Type B pancreatic cell (in vitro differentiated cells): ENCODE measurements at places on chromosomes 7 and 10.

GRCh38 chr7:19491821-19492452 is 216.9 kb downstream of the POLR1F start:
- no peaks in the 10 kb centered on the region for H3K4me1 ChIP-seq
- no peaks in the 10 kb centered on the region for H3K27me3 ChIP-seq
- no peak overlapping the region for H3K27ac ChIP-seq
- no peak for DNase-seq

- peaks cover 37% of the 10 kb centered on the region for H3K4me1 ChIP-seq
- H3K4me3 ChIP-seq, result no peak overlapping the region
These were observed 174.4 kb downstream of the ARID5B start for GRCh38 chr10:62075912-62076311.

- no peak for DNase-seq
- H3K36me3 ChIP-seq, result peaks cover 13% of the 10 kb centered on the region
- H3K27me3 ChIP-seq, result no peaks in the 10 kb centered on the region
These were observed 85.6 kb downstream of the RNF216 start for GRCh38 chr7:5695727-5696345.

GRCh38 chr7:76354981-76355730 is 3.6 kb downstream of the YWHAG start:
- peak overlapping the region; percentile 42 for H3K27ac ChIP-seq
- H3K36me3 ChIP-seq, result peaks cover 47% of the 10 kb centered on the region
- peak overlapping the region; percentile 72 for H3K4me3 ChIP-seq
- H3K27me3 ChIP-seq, result no peaks in the 10 kb centered on the region
- H3K4me1 ChIP-seq, result peaks cover 34% of the 10 kb centered on the region
- DNase-seq, result no peak

DNA sequence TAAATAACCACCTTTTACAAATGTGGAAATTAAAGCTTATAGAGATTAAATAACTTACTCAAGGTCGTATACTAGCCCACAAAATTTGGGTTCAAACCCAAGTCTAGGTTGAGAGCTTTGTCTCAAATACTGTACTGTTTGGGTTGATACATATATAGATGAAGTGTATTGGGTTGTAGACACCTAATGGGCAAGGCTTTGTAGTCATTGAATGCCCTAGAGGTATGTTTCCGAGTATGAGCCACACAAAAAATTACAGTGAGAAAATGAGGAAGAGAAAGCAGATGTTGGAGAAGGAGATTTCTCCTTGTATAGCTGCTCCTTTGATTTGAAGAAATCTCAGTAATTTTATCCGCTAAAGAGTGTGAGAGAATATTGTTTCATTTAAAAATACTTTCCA is 60.6 kb downstream of the C1GALT1 start:
- no peaks in the 10 kb centered on the region for H3K4me1 ChIP-seq
- H3K36me3 ChIP-seq, result peaks cover 20% of the 10 kb centered on the region
- H3K27ac ChIP-seq, result no peak overlapping the region
- no peak for DNase-seq
- H3K27me3 ChIP-seq, result no peaks in the 10 kb centered on the region

GRCh38 chr7:30086529-30086928 is 48.3 kb upstream of the MTURN start:
- no peak overlapping the region for H3K27ac ChIP-seq
- H3K36me3 ChIP-seq, result peaks cover 20% of the 10 kb centered on the region
- H3K27me3 ChIP-seq, result no peaks in the 10 kb centered on the region
- no peak for DNase-seq
- H3K4me1 ChIP-seq, result no peaks in the 10 kb centered on the region
